CD4-positive, alpha-beta T cell treated with Interleukin-15 for 4 hours (primary cell): ENCODE measurements at places on chromosomes 12 and 14.

DNA sequence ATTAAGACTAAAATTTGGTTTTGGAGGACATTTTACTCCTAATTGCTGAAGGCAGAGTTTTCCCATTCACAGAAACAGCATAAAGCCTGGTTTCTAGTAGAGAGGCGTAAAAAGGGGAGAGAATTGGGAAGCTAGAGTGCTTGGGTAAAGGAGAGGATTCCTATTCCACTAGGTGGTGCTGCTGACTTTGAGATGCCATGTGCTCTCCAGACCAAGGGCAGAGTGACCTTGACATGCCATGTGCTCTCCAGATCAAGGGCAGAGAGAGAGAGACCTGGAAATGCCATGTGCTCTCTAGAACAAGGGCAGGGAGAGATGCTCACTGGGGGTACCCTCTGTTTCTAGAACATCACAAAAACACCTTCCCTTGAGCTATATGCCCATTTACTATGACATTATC lies 176.2 kb upstream of the PDZRN4 start:
- DNase-seq: no peak

DNA sequence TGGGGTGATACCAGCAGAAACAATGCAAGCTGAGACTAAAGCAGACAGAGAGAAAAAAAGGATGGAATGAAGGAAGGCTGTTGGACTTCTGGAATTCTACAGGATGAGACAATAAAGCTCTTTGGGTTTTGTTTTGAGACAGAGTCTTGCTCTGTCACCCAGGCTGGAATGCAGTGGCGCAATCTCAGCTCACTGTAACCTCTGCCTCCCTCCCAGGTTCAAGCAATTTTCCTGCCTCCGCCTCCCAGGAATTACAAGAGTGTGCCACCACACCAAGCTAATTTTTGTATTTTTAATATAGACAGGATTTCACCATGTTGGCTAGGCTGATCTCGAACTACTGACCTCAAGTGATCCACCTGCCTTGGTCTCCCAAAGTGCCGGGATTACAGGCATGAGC lies 115.4 kb downstream of the EXOC5 start:
- no peak for DNase-seq

DNA sequence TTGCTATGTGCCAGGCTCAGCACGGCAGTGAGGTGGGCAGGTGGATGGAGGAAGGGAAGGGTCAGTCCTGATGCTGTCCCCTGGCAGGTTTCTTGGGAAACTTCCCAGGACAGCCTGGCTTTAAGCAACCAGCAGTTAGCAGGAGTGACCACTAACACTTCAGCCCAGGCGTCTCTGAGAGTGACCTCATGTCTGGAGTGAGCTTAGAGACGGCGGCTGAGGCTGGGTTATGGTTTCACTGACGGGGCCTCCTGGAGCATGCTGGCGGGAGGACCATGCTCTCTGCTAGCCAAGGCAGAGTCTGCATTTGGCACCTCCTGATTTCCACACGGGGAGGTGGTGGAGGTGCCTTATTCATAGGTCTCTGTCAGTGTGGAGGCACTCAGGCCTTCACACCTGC lies 2.5 kb downstream of the HHIPL1 start:
- DNase-seq: no peak

GRCh38 chr12:86608638-86609037 lies 352.4 kb upstream of the MGAT4C start:
- no peak for DNase-seq

DNA sequence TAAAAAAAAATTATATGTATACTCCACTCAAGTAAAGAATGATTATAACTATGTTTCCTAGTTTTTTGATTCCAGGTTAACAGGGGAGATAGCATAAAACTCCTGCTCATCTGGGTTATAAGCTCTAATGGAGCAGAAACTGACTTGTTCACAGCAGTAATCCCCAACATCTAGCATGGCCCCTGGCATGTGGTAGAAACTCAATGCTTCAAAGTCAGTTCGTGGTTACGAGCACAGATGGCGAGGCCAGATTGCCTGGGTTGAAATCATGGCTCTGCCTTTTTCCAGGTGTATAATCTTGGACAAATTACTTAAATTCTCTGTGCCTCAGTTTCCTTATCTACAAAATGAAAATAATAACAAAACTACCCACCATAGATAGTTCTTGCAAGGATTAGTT lies 183.8 kb downstream of the TTC7B start:
- no peak for DNase-seq

- DNase-seq: no peak
Measured at GRCh38 chr12:126493366-126494108, 1428.3 kb downstream of the AACS start.

- no peak for DNase-seq
Measured at GRCh38 chr14:105554022-105554421, 27.6 kb downstream of the TMEM121 start.

DNA sequence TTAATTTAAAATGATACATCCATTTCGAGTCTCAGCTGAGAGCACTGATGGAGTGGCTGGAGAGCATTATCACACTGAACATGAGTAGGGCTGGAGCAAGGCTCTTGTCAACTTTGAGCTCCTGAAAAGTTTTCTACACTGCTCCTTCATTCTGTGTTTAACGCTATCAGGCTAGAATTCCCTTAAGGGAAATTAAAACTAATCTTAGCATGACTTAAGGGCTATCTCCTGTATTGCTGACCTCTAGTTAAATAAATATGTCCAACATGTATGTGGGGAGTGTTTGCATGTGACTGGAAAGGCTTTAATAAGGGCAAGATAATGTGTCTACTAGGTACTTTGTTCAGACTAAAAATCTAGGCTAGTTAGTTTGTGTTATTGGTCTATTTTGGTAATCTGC lies 116.7 kb upstream of the CAND1 start:
- DNase-seq: no peak

DNA sequence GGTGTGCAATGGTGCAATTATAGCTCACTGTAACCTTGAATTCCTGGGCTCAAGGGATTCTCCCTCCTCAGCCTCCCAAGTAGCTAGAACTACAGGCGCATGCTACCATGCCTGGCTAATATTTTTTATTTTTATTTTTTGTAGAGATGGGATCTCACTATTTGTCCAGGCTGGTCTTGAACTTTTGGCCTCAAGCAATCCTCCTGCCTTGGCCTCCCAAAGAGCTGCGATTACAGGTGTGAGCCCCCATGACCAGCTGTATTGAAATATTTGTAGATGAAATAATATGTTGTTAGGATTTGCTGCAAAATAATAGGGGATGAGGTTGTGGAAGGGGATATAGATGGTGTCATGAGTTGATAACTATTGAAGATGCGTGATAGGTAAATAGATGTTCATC lies 4.9 kb downstream of the KLHL28 start:
- DNase-seq: no peak

- DNase-seq: no peak
Measured at GRCh38 chr12:4448371-4448940, 2.8 kb upstream of the FGF6 start.

- no peak for DNase-seq
Measured at GRCh38 chr12:12433203-12433731, 76.4 kb downstream of the BORCS5 start.

GRCh38 chr12:119231774-119232173 lies 53.0 kb downstream of the HSPB8 start:
- DNase-seq: no peak

DNA sequence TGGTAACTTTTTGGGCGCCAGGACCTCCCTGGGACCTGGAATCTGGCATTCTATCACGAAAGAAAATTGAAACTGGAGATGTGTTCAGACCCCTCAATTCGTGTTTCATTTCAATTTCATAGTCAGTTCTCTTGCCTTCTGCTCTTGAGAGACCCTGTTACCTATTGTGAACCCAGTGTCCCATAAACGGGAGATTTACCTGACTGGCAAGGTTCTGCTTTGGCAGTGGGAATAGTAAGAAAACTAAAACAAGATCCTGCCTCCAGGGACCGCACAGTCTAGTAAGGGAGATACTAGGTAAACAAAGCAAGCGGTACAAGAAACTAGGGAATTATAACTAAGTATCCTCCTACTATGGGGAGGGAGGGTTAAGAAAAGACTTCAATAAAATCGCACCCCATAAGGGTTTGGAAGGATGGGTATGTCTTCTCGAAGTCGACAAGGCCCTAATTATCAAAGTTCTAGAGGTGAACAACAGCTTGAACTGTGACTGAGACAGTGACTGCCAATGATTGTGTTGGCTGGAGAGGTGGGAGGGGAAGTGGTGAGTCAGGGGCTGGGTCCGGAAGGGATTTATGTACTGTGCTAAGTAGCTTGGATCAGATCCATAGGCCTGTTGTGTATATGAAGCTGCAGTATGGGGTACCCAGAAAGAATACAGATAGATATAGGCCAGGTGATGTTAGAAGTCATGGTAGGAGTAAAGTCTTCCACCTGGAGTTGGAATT lies 754 bp downstream of the ACSS3 start:
- no peak for DNase-seq

DNA sequence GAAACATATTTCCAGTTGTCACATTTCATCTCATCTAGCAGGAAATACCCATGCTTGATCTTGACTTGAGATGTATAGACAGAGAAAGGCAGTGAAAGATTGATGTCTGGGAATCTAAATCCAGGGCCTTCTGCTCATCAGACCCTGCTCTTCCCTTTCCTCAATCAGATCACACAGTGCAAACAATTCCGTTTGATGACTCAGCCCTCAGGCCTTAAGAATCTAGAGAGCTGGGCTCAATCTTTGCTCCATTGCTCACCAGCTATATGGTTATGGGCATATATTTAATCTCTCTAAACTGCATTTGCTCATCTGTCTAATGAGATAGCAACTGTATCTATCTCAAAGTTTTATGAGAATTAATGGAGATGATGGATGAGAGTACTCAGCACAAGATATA lies 201.8 kb upstream of the CCDC196 start:
- no peak for DNase-seq

DNA sequence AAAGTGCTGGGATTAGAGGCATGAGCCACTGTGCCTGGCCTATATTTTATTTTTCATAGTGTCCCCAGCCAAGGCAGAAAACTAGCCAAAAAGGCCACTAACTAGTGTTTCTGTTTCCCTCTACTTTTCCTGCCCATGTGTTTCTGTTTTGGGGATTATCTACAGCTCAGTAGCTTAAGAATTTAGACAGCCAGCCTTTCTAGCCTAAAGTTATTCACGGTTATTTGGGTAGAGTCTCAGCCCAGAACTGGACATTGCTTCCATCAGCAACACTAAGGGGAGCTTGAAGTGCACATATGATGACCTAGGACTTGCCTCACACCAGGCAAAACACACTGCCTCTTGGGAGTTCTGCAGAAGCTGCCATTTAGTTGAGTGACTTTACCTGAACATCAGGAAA lies 17.9 kb downstream of the PROX2 start:
- no peak for DNase-seq

DNA sequence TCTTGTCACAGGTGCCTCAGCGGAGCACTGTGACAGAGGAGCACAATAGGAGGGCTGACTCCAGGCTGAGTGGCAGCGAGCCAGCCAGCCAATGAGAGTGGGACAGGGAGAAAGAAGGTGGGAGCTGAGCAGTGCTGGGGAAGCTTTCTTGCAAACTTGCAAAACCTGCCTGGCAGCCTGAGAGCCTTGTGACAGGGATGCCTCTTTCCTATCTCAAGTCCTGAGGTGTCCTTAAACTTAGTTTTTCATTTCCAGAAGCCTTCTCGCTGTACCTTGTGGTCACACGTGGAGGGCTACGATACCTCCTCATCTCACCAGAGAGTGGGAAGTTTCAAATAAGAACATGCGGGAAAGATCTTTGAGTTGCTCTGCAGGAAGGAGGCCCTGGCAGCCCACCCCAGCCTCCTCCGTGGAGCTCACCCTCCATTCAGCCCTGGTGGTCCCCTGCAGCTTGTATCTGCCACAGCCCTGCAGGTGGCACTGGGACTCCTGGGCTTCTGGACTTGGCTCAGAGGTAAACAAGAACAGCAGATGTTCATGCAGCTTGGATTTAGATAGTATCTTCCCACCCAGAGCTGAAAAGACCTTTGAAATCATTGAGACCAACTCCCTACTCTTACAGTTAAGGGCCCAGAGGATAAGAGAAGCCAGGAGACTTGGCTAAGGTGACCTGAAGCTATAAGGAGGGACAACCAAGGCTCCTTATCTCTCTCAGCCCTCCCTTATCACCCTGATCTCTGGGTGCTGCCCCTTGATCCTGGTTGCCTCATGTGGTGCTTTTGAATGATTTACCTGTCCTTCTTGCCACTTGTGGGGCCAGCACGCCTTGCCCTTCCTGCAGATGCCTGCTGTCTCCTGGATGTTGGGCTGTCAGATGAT lies 153.5 kb upstream of the MAX start:
- DNase-seq: no peak

GRCh38 chr12:88836156-88836555 lies 255.9 kb upstream of the KITLG start:
- DNase-seq: no peak
